ENCODE measurements at places on chromosomes 2 and 18.

DNA sequence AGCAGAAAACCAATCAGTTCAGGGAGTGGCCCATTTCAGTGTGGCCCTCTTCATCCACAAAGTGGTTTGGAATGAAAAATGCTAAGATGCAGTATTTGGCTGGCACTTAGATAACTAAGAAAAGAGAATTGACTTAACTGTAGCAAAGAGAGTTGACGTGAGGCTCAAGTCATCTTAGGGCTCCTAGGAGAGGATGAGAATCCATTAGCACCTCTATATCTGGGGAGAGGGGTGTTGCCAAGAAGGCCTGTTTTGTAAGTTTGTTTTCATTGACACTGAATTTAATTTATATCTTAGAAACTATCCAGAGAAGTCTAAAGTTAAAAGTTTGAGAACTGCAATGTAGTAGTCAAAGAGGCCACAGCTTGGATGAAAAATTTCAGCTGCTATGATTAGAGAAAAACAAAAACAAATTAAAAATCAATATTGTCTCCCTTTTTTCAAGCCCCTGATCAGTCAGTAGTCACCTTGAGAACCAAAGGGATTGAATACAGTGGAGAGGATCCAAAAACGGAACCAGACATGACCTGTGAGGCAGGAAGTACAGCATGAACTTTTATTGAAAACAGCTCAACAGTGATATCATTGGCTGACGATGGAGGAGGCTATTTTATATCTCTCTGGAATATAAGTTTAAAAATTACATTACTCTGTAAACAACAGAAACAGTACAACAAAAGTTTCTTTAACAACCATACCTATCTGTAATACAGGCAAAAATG lies 52.7 kb downstream of the PHLPP1 start:
- DNase-seq, result no peak

DNA sequence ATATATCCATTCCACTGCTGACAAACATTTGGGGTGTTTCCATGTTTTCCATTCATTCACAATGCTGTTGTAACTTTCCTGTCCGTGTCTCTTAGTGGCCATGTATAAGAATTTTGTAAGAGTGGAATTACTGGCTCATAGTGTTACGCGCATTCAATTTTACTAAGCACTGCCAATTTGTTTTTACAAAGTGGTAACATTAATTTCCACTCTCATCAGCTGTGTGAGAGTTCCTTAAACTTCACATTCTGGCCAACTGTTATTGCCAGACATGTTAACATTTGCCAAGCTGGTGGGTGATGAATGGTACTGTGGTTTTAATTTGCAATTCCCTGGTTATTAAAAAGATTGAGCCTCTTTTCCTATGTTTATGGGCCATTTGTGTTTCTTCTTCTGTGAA lies 134.2 kb downstream of the DTNB start:
- no peak for DNase-seq

DNA sequence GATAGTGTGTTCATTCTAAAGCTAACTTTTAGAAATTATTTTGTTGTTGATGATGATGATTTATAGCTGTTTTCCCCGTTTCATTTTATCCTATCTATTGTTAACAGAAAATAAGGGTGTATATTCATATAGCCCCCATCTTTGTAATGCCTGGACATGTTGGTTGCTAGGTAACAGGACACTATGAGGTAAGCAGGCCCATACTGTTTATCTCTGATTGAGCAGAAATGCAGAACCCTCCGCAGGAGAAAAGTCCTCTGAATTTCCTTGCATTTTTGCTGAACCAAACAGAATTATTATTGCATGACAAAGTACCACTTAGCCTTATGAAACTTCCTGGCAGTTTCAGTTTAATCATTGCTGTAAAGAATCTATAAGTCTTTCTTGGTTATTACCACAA lies 339.4 kb downstream of the DCC start:
- no peak for DNase-seq

GRCh38 chr2:216850665-216851322 lies 9.1 kb downstream of the TNP1 start:
- DNase-seq, result no peak

DNA sequence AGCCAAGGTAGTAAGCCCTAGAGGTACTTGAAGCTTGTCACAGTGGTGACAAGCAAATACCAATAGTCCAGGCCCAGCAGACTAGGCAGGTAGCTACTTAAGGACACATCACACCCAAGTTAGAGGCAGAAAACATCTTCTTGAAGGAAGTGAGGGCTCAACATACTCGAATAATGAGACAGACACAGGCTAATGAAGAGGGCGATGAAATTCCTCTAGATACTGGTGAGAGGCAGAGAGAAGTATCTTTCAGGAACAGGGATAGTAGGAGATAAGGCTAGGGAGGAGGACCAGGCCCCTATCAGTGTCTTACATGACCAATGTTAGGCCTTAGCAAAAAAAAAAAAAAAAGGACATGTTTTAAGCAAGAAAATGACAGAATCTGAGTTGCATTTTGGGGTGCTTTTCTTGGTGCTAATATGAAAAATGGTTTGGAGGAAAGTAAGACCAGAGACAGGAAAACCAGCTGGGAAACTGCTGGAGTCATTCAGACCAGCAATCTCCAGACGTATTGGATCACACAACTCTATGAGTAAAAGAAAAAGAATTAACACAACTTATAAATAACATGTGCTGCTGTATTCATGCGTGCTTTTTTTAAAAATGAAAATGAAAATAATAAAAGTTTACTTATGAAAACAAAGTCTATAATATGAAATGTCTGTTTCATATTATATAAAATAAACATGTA lies 37.7 kb downstream of the COBLL1 start:
- no peak for DNase-seq

DNA sequence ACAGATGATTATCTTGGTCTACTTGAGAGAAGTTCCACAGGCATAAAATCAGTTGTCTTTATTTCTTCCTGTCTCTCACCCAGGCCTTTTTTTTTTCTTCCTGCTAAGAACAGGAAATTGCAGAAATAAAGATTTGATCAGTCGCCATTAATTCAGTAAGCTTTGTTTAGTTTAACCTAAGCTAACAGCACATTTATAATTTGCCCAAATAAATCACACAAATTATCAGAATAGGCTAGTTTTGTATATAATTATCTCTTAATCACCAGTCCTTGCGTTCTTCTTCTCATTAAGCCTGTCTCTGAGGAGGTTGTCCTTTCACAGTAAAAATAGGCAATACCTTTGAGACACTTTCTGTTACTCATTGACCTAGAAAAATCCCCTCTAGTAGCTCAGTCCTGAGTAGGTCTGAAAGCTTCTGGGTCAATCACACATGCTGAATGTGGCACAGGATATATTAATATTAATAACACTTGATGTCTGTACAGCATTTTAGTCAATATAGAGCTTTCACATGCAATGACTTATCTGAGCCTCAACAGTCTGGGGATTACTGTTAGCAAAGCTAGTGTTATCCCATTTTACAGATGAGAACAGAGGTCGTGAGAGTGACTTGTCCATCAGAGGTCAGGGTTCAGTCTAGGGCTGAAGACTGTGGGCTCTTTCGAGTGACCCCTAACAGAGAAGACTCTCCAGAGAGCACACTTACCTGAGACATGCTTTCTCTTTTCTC lies 11.2 kb upstream of the STK17B start:
- DNase-seq, result no peak

DNA sequence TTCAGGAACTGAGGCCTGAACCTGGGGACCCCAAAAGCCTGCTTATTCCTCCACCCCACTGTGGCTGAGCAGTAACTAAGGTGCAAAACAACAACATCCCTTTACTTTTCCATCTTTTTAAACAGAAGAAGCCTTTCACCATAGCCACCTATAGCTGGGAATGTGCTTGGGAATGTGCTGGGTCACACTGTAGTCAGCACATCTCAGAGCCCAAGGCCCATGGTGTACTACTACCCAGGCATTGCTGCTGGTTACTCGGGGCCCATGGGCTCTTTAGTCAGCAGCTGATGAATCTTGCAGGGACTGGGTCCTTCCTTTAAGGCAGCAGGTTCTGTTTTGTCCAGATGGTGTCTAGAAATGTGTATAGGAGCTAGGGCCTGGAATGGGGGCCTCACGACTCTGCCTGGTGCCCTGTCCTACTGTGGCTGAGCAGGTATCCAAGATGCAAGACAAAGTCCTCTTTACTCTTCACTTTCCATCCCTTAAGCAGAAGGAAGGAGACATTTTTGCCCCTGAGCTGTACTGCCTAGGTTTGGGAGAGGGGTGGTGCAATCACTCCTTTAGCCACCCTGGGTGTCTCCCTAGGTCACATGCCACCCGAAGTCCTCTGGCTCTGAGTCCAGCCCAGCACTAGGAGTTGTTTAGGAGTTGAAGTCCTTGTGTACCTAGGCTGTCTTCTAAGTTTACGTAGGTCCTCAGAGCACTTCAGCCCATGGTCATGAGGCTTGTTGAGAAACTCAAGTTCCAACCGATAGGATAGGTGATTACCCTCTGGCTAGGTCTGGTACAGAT lies 70.1 kb downstream of the OXER1 start:
- DNase-seq, result peak; percentile 60

DNA sequence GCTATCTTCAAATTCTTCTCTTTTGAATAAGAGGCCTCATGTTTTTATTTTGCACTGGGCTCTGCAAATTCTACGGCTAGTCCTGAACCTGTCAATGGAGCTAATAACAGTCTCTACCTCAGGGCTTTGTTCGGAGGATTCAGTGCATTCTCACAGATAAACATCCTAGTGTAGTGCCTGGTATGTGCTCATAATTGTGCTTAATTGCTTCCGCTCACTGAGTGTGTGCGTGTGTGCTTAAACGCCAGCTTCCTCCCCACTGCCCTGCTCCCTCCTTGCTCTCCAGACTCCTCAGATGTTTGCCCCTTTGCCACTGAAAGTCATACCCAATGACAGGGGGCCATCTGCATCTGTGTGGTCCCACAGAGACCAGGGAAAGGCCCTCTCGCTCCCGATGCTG lies 6.7 kb downstream of the GYPC start:
- peak; percentile 66 for DNase-seq

GRCh38 chr2:37378411-37378810 lies 34.0 kb downstream of the QPCT start:
- peak; percentile 91 for DNase-seq

DNA sequence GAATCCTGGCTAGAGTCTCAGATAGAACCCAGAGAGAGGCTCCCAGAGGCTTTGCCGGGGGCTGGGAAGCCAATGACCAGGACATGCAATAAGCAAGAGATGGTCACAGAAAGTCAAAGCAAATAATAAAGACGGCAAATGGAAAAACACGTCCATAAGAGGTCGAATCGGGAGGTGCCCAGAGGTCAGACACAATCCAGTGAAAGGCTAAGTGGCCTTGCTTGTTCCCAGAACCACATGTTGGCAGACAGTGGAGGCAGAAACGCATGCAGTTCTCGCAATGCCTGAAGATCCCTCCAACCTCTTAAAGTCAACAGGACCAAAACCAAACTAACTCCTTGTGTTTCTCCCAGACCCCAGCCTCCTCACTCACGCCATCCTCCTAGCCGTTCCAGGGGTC lies 3.0 kb downstream of the CYB5A start:
- no peak for DNase-seq

DNA sequence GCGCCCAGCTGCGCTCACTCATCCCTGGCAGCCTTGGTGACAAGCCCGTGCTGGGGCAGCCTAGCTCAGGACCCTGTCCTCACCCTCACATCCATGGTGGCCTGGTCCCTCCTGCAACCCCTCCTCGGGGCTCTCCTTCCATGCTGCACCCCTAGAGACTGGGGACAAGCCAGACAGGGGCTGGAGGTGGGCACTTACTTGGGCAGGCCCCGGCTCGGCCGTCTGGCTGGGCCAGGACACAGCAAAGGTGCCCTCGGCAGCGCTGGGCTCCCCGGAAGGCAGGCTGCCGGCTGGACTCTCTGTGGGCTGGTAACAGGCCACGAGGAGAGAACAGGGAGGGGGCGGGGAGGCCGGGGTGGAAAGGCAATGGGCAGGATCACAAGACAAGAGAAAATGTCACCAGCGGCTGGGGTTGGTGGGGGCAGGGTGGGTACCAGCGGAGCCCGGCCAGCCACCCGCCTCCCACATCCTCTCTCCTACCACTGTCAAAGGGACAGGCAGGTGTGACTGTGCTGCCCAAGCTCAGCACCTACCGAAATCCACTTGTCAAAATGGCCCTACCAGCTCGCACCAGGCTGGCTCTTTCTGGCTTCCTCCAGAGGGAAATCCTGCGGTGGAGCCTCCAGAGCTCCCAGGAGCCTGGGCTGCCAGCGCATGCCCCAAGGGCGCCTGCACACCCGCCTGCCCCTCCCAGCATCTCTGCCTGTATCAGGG lies 54.7 kb downstream of the BIN1 start:
- DNase-seq, result no peak

DNA sequence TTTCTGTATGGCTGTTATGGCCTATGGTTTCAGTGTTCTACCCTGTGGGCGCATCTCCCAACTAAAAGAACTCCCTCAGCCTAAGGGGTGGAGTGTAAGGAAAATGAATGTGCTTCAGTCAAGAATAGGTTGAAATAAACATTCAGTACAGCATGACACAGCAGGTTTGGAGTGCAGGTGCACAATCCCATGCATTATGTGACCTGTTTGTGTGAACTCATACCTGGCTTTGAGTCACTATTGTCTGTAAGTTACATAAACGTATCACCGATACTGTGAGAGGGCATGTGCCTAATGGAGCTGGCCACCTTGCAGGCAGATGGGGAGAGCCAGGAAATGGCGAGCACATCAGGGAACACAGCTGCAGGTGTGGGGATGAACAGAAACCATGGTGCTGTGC lies 216.0 kb downstream of the DSEL start:
- no peak for DNase-seq

DNA sequence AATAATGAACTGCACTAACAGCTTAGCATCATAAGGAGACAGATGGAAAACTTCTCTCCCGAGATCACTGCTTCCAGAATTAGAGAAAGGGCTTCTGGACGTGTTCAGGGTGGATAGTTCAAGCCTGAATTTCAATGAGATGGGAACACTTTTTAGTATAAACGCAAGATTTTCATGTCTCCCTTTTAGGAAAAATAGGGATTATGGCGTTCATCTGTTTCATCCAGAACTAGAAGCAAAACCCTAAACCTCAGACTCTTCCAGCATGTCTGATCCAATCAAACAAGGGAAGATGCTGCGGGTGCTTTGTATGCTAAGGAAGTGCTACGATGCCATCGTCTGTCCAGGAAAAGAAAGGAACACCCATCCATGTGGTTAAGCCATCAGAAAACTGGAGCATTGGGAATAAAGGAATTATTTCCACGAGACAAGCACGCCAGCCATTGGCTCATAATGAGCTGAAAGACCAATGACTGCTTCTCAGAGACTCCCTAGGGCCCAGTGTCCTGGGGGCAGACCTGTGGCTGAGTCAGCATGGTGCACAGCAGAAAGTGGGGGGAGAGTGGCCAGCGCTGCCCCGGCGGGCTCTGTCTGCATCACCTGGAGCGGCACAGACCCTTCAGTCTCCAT lies 65.9 kb upstream of the AFF3 start:
- DNase-seq, result no peak

GRCh38 chr2:12606472-12607000 lies 110.2 kb upstream of the TRIB2 start:
- DNase-seq, result peak; percentile 86

DNA sequence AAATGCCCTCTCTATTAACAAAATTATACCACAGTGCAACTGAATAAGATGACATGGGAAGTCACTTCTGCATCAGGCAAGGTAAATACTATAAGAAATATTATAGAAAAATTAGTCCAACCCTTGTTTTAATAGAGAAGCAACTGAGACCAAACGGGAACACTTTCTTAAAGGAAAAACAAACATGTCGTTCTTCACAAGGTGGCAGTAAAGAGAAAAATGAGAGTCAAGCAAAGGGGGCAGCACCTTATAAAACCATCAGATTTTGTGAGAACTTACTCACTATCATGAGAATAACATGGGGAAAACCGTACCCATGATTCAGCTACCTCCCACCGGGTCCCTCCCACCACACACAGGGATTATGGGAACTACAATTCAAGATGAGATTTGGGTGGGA lies 481.7 kb upstream of the CRIM1 start:
- DNase-seq, result no peak

GRCh38 chr2:46647766-46648742 lies 168.7 kb downstream of the TMEM247 start:
- DNase-seq, result no peak

All from islet precursor cell (in vitro differentiated cells).